ENCODE measurements at places on chromosomes 2 and 18. TPM values are rescaled to one million over a fixed set of nuclear protein-coding genes. Genes with fewer than 3 reads are reported as not detected.

GRCh38 chr2:168211664-168212163 lies 35.7 kb downstream of the STK39 start:
- no peak for DNase-seq

GRCh38 chr2:203999835-204000234 lies 63.3 kb downstream of the ICOS start:
- DNase-seq, result no peak

DNA sequence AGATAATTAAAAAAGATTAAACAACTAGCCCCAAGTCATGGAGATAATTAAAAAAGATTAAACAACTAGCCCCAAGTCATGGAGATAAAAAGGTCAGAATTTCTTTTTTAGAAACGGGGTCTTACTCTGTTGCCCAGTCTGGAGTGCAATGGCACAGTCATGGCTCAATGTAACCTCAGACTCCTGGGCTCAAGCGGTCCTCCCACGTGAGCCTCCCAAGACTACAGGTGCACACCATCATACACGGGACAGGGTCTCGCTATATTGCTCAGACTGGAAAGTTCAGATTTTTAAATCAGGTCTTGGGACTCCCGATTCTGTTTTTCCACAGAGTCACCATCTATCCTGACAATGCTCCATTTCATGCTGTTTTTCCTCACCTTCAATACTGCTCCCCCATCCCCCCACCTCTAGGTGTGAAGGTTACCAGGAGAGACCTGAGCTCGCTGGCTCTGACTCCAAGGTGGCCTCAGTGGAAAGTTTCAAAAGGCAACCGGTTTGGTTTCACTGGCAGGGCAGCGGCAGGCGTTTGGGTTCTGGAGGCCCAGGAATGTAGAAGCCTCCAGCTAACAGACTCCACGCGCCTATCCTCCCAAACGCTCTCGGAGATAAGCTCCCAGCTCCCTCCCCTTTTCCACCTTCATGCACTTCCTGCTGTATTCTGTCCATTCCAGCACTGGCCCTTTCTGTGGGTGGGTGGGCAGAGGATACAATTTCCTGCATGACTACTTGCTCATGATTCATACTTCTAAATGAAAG lies 2.9 kb upstream of the SEMA4C start:
- DNase-seq, result no peak

The CDKL4 gene
- total RNA-seq, result 2.1 TPM

DNA sequence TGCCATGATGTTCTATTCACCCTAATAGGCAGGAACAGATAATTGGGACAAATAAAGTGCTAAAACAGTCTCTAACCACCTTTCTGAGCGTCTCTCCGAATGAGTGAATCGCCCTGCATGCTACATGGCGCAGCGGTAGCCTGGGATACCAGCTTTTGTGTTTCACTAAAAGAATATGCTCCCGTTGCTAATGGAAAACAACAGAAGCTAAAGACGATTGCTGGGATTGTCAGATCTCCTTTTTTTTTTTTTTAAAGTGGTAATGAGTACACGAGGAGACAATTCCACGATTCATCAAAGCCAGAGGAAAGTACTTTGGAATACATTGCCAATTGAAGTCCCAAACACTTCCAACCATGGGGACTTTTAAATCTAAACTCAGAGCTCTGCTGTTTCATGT lies 1815.3 kb upstream of the CELF4 start:
- DNase-seq, result no peak

- no peak for DNase-seq
Measured at GRCh38 chr18:23761941-23762340, 72.7 kb downstream of the LAMA3 start.

DNA sequence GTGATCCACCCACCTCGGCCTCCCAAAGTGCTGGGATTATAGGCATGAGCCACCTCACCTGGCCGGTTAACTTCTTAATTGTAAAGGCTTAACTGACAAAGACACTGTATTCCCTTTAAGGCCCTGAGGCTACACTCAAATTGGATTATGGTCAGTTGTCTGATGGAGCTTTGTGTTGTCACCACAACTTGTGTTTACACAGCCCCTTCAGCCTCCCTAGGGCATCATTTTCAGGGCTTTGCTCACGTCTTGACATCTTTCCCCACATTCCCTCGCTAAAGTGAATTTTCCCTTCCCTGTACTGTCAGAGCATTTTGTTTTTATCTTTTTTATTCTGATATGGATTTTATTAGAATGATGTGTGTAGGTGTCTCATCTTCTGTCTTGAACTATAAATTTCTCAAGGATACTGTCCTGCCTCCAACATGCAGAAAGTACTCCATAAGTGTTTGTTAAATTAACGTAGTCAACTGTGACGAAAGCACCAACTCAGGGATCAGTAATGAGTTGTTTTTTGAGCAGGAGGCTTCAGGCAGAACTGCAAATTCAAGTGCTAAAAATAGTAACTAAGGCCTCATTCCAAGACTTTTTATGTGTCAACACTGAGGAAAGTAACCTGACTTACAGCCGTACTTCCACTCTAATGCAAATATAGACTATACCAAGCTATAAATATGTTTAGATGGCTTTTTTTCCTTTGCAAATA lies 77.1 kb upstream of the NARS1 start:
- no peak for DNase-seq

Measured in upper lobe of right lung (tissue), 1 donor.